ENCODE measurements at places on chromosomes 12 and 14. TPM values are rescaled to one million over a fixed set of nuclear protein-coding genes. Genes with fewer than 3 reads are reported as not detected.

LYZ gene
- total RNA-seq: 70.9 TPM

GALNT8 gene
- total RNA-seq: 0.25 TPM

RD3L gene
- not detected for total RNA-seq

TAS2R10 gene
- 0.82 TPM for total RNA-seq

ACRBP gene
- total RNA-seq: 3.4 TPM

TAS2R19 gene
- total RNA-seq: 4.6 TPM

HOXC12 gene
- not detected for total RNA-seq

TGM1 gene
- 13.1 TPM for total RNA-seq

ING4 gene
- total RNA-seq: 42.6 TPM

SAMD15 gene
- total RNA-seq: 6.2 TPM

ADGRD1 gene
- total RNA-seq: 6.7 TPM

SERPINA10 gene
- total RNA-seq: not detected

CACNA1C gene
- total RNA-seq: 17.4 TPM

ST8SIA1 gene
- total RNA-seq: 4.7 TPM

TSPAN8 gene
- 77.3 TPM for total RNA-seq

CMKLR1 gene
- total RNA-seq: 25.7 TPM

UBR7 gene
- 23.6 TPM for total RNA-seq

ZDHHC22 gene
- not detected for total RNA-seq

GPX2 gene
- 8.4 TPM for total RNA-seq

LMO3 gene
- 3.7 TPM for total RNA-seq

NINJ2 gene
- 2.8 TPM for total RNA-seq
